ENCODE measurements at places on chromosomes 12 and 14. TPM values are rescaled to one million over a fixed set of nuclear protein-coding genes. Genes with fewer than 3 reads are reported as not detected.

DNA sequence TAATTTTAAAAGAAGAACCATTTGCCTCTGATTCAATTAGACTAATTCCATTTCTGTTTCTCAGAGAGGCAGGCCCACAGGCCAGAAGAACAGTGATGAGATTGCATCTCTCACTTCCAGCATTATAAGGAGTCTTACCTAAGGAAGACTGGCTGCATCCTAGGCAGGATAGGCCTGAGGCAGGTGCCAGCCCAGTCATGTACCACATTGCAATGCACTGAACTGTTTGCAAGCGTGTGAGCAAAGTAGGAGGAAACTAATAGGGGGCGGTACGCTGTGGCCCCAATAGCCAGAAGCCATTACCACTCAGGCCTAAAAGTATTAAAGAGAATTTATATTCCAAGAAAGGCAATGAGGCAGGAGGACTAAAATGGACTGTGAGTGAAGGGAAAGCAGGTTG lies 12.1 kb upstream of the CNIH1 start:
- H3K4me1 ChIP-seq: no peaks in the 10 kb centered on the region
- DNase-seq: no peak
- H3K36me3 ChIP-seq: no peaks in the 10 kb centered on the region
- no peaks in the 10 kb centered on the region for H3K27me3 ChIP-seq
- no peak overlapping the region for H3K27ac ChIP-seq

DNA sequence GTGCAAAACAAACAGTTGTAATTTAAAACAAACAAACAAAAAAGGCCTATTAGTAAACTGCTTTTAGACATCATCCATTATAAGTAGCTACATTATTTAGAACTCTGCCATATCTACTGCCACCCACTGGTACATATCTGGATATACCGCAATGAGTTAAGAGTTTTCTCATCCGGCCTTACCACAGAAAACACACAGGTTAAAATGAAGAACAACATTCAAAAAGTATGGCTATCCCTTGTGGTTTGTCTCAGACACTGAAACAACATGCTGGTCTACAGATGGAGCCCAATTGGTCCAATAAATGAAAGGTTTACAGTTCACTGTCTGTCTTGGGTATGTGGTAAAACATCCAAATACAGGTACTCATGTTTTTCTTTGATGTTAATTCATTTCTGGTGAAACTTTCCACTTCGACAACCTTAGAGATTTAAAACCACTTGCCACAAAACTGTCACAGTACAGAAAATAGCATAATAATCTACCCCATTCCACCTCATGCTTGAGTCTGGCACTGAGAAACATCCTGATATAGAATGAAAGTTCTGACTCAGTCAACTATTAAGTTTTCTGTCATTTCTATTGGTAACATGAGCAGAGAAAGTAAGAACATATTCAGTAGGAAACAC lies 354.3 kb downstream of the CEP128 start:
- DNase-seq: no peak
- H3K36me3 ChIP-seq: no peaks in the 10 kb centered on the region
- H3K4me3 ChIP-seq: no peak overlapping the region
- H3K27me3 ChIP-seq: no peaks in the 10 kb centered on the region
- H3K4me1 ChIP-seq: peaks cover 4% of the 10 kb centered on the region
- no peak overlapping the region for H3K27ac ChIP-seq

DNA sequence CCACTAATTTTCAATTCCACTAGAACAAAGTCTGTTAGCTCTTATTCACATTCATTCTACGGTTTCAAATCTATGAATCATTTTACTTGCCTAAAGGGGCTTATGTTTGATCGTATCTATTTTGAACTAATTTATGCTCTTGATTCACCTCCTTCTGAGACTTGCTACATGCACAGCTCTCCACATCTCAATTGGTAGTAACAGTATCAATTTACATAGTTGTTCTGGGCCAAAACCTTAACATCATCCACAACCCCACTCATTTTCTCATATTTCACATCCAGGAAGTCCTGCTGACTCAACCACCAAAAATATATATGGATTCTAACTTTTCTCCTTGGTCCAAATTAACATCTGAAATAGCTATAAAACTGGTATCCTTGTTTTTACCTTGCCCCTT lies 208.6 kb downstream of the RASSF9 start:
- no peak overlapping the region for H3K27ac ChIP-seq
- H3K36me3 ChIP-seq: no peaks in the 10 kb centered on the region
- no peaks in the 10 kb centered on the region for H3K27me3 ChIP-seq
- no peaks in the 10 kb centered on the region for H3K4me1 ChIP-seq

GRCh38 chr12:89411234-89411633 lies 58.9 kb upstream of the DUSP6 start:
- H3K27me3 ChIP-seq: no peaks in the 10 kb centered on the region
- no peak overlapping the region for H3K4me3 ChIP-seq
- no peak for DNase-seq
- no peaks in the 10 kb centered on the region for H3K4me1 ChIP-seq
- H3K36me3 ChIP-seq: no peaks in the 10 kb centered on the region

DNA sequence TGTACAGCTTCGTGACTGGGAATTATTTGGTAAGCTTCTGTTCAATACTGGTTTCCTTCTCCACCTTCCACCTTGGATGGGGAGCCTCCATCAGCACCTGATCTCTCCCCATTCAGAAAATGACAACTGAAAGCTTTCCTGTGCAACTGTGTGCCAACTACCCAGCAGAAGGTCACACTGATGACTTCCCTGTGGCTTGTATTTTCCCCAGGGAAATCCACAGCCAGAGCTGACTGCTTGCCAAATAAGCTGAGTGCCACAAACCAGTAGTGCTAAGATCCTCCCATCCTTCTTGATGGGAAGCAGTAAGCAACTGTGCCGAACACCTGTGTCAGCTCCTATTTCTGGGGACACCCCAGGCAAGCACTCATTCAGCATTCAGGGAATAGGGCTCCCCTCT lies 257.2 kb upstream of the SOX5 start:
- H3K4me3 ChIP-seq: no peak overlapping the region
- no peaks in the 10 kb centered on the region for H3K36me3 ChIP-seq
- H3K4me1 ChIP-seq: no peaks in the 10 kb centered on the region
- no peak for DNase-seq

DNA sequence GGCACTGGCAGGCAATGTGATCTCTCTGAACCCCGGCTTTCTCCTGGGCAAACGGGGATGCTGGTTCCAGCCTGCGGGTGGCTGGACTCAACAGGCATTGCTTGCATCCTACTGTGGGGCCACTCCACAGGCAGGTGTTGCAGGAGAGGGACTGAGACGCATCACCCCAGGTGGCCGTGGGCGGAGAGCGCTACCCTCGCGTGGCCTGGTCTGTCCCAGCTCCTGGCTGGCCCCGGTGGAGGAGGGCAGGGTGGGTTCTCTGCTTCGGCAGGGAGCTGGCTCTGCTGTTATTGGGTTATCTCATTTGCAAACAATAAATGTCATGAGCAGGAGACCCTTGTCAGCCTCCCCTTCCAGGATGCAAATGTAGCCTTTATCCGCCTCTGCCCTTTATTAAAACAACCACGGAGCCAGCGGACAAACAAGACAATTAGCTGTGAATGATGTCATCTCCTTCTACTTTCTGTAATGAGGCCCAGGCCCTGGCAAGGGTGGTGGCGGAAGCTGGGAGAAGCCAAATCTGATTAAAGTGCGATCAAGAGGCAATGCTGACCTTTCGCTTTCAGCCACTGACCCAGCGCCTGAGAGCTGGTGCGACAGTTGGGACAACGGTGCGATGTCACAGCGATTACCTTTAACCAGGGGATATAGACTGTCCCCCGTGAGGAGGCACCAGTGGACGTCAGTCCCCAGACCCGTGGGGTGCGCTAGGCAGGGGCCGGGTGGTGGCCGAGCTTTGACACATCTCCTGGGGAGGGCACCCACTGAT lies 161.8 kb downstream of the KIF26A start:
- H3K27me3 ChIP-seq: no peaks in the 10 kb centered on the region
- no peaks in the 10 kb centered on the region for H3K36me3 ChIP-seq
- DNase-seq: no peak
- H3K27ac ChIP-seq: no peak overlapping the region
- H3K4me1 ChIP-seq: no peaks in the 10 kb centered on the region
- no peak overlapping the region for H3K4me3 ChIP-seq

DNA sequence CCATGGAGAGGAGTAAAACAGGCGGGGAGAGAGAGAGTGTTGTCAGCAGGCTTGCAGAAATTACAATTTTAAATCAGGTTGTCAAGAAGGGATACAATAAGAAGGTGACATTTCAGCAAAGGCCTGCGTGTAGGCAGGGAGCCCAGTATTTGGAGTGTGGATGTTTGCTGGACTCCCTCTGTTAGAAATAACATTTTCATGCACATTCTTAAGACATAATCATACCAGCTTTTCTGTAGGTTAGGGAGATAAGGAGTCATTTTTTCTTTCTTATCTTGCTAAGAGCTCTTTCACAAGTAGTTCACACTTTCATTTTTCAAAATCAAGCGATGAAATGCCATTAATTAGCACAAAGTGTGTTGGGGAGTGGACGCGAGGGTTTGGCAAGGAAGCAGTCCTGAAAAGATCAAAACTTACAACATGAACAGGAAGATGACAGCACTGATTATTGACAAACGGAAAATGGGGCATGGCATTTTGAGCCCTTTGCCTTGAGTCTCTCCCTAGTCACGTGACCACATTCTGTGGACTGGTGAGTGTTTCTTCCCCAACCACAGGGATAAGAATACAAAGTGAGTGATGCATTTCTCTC lies 160.2 kb downstream of the DAD1 start:
- H3K27me3 ChIP-seq: no peaks in the 10 kb centered on the region
- H3K36me3 ChIP-seq: no peaks in the 10 kb centered on the region
- DNase-seq: no peak
- H3K4me1 ChIP-seq: no peaks in the 10 kb centered on the region
- H3K4me3 ChIP-seq: no peak overlapping the region

Gene KRT78
- not detected for total RNA-seq

Gene ZFHX2
- total RNA-seq: 2.5 TPM

Gene NTF3
- not detected for total RNA-seq

Gene KCNMB4
- total RNA-seq: 0.46 TPM

Gene ARID4A
- 20.4 TPM for total RNA-seq

Measured in CD8-positive, alpha-beta memory T cell (primary cell).